ENCODE measurements at places on chromosomes 1 and 21.

GRCh38 chr21:45154511-45155508 lies 80.4 kb downstream of the ADARB1 start:
- peak; percentile 33 for DNase-seq

- DNase-seq = no peak
Measured at GRCh38 chr1:160101717-160102522, 3.5 kb upstream of the IGSF8 start.

GRCh38 chr1:89719502-89720306 lies 86.8 kb downstream of the LRRC8C start:
- DNase-seq = peak; percentile 42

DNA sequence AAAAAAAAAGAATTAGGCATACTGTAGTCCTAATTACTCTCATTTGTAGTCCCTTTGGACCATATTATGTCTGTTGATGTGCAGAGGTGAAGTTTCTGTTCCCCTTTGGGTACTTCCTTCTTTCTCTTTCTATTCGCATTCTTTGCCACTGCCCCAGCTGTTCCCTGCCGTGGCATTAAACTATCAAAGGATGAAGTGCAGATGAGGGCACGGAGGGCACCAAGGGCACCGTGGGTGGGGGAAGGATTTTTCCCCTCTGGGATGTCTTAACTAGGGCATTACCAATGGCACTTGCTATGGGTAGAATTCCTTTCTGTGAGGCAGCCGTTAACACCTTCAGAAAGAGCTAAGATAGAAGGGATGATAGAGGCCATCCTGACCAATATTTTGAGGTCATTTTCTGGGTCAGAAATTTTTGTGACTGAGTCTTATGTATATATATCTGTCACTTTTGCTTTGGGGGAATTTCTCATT lies 4.9 kb upstream of the MAPKAPK2 start:
- DNase-seq = no peak

DNA sequence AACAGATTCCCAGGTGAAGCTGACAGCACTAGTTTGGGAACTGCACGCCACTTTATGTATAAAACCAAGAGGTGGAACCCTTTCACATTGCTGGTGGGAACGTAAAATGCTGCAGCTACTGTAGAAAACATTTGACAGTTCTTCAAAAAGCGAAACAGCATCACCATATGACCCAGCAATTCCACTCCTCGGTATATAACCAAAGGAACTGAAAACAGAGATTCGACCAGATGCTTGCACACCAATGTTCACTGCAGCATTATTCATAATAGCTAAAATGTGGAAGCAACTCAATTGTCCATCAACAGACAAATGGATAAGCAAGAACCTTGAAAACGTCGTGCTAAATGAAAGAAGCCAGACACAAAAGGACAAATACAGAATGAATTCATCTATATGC lies 17.5 kb downstream of the RSPH1 start:
- no peak for DNase-seq

GRCh38 chr1:87647430-87648177 lies 318.9 kb downstream of the LMO4 start:
- DNase-seq = no peak

DNA sequence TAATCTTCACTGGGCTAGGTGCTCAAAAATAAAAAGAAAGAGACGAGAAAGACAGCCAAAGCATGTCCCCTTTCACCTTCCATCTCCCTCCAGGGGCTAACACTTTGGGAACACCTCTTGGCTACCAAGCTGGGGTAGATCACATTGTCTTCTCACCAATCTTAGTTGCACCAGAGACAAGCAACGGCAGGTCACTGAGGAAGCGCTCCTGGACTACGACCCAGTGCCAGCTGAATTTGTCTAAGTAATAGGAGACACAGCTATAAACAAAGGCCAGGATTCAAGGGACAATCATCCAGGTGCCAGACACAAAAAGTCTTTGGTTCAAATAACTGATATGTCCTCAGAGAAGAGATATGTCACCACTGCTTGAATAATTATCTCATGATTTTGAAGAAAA lies 100.4 kb downstream of the SLC45A1 start:
- no peak for DNase-seq

- DNase-seq = no peak
Measured at GRCh38 chr1:40454873-40455272, 4.6 kb downstream of the ZFP69B start.

GRCh38 chr1:223659711-223660110 lies 5.8 kb downstream of the CAPN8 start:
- DNase-seq = no peak

GRCh38 chr21:32083197-32083596 lies 195.7 kb downstream of the MIS18A start:
- no peak for DNase-seq

GRCh38 chr1:187566354-187566753 lies 737.6 kb downstream of the PLA2G4A start:
- no peak for DNase-seq

- DNase-seq = no peak
Measured at GRCh38 chr1:204514828-204515227, 1.4 kb upstream of the MDM4 start.

Measured in stimulated activated CD4-positive, alpha-beta T cell treated with anti-CD3 and anti-CD28 coated beads, Interleukin-4, amount 100 ng/mL, for 24 hours (primary cell).